ENCODE measurements at places on chromosomes 16 and 17.

- DNase-seq: no peak
Observed at GRCh38 chr16:66207883-66208265, 158.6 kb upstream of the CDH5 start.

GRCh38 chr16:68068926-68069325 is 16.2 kb upstream of the NFATC3 start:
- no peak for DNase-seq

DNA sequence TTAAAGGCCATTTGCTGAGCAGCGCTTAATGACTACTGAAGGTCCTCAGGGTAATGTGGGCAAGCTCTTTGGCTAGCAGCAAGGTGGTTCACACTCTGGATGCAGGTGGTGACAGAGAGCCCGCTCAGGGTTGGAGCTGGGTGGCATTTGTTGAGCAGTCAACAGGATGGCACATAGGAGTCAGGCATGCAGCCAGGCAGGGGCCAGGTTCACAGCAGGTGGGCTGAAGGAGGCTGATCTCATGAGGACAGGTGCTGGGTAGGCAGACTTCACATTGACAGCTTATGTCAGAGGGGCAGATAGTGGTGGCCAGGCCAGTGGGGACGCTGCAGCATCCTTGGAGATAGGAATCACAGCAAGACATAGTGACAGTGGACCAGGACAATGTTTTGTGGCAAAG is 4.5 kb downstream of the KRTAP3-1 start:
- DNase-seq: no peak

- no peak for DNase-seq
Observed at GRCh38 chr17:78838574-78839005, 2.0 kb downstream of the USP36 start.

GRCh38 chr17:1764284-1764683 is 2.4 kb downstream of the SERPINF1 start:
- peak; percentile 43 for DNase-seq

GRCh38 chr17:59634632-59635541 is 15.2 kb downstream of the CLTC start:
- DNase-seq: no peak

GRCh38 chr17:21452377-21453143 is 76.4 kb downstream of the KCNJ12 start:
- DNase-seq: no peak

DNA sequence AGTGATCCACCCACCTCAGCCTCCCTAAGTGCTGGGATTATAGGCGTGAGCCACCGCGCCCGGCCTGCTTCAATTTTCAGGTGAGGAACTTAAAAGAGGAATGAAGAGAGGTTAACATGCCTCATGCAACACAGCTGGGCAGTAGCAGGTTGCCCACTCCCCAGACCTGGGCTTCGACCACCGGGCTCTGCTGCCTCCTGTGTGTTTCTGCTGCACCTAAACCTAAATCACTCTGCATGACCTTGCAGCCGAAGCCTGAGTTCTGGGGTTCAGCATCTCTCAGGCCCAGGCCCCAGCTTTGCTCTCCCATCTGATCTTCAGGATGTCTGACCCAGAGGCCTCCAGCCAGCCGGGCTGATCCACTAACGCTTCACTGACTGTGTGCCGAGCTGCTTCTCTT is 112.6 kb downstream of the OR1D5 start:
- DNase-seq: no peak

DNA sequence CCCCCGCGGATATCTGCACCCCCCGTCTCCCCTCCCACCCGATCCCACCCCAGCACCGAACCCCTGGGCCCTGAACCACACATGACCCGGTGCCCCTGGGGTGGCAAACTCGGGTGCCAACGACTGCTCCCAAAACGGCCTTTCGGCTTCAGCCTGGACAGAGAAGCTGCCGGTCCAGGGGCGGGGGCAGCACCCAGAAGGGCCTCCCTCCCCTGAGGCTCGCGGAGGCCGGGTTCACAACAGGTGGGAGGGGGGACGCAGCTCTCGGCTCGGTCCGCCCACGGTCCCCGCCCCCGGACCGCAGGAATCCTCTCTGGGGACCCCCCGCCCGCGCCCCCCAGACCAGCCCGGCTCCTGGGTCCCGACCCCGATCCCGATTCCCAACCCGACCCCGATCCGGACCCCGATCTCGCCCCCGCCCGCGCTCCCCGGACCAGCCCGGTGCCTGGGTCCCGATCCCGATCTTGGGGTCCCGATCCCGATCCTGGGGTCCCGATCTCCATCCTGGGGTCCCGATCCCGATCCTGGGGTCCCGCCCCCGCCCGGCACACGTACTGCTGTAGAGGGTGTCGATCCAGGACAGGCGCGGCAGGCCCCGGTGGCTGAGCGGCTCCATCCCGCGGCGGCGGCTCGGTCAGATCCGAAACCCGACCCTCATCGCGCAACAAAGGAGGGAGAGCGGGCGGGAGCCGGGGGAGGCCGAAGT is 516 bp downstream of the ABR start:
- no peak for DNase-seq

- no peak for DNase-seq
Observed at GRCh38 chr16:476039-476438, 50.6 kb downstream of the RAB11FIP3 start.

DNA sequence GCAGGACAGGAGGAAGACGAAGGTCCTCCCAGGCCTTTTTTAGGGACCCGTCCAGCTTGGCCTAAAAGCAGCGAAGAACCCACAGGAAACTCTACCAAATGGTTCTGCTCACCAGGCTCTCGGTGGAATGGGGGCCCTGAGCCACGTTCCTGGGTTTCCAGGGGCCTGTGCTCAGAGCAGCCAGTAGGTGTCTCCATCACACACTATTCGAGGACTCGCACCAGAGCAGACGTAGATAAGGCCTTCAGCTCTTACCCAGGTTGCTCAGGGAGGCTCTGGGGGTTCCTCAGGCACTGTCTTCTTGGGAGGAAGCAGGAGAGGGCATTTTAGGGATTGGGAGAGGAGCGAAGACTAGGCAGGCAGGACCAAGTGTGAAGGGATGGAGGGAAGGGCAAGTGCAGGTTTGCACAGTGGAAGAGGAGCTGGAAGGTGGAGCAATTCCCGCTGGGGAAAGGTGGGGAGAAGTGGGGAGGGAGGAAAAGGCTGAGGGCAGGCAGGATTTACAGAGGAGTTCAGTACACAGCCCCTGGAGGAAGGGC is 157.1 kb downstream of the RGS9 start:
- peak; percentile 41 for DNase-seq

DNA sequence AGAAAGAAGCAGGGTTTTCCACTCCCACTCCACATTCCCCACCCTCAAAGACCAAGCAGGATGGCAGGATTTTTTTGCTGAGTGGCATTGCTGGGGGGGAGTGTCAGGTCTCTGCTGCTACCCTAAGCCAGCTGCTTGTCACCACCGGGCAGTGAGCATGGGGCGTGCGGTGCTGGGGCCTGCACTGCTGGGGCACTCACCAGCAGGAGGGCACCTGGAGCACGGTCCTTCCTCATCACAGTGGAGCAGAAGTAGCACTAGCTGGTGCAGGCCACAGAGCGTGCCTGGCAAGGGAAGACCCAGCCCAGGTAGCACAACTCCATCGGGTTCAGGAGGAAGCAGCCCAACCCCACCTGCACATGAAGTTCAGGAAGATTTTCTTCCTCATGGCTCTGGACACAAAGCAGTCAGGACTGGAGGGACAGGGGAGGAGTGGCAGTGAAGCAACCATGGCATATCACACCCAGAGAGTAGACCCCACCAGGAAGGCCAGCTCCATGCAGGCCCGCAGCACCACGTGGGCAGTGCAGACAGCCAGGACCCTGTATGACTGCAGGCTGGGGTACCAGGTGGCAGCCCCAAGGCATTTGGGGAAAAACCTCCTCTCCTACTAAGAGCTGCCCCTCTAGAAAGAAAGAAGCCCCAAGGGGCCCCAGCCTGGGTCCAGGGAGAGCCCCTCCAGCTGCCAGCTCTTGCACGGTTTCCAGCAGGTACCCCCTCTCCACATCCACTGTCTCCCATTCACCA is 16.7 kb upstream of the MYO18A start:
- DNase-seq: no peak

DNA sequence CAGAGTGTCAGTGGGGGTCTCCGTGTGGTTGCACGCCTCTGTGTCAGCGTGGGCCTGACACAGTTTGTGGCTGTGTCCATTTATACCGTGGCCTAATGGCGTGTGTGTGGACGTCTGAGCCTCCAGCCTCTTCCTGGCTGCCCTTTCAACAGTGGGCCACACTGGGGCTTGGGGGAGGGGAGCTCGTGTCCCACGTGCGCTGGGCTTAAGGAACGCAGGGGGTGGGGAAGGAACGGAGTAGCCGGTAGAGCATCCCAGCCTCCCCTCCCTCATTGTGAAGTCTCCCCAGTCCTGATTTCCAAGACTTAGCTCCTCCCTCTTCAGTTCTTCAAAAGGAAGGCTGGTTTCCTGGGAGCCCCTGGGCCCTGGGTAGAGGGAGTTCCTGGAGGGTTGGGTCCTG is 9.5 kb upstream of the HES7 start:
- no peak for DNase-seq

DNA sequence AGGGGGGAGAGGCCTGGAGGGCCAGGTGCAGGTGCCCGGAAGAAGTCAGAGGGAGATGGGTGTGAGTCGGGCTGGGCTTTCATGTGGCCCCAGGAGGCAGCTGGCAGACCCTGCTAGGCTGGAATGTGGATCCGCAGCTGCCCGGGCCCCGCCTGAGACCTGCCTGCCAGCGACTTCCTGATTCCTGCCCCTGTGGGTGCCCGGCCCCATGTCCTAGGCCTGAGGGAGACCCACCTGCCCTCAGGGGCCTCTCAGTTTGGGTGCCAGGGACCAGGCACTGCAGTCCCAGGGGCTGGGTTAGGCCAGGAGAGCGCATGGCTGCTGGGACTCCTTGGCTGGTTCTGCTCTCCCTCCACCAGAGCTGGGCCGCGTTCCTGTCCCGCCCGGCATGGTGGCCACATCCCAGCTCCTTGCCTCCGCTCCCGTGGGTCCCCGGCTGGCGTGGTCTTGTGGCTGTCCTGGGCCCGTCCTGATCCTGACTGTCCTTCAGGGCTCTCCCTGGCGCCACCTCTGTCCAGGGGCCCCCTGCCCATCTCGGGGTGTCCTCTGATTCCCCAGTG is 22.1 kb upstream of the SPNS2 start:
- DNase-seq: no peak

GRCh38 chr17:70030371-70030770 is 44.7 kb upstream of the KCNJ16 start:
- no peak for DNase-seq

DNA sequence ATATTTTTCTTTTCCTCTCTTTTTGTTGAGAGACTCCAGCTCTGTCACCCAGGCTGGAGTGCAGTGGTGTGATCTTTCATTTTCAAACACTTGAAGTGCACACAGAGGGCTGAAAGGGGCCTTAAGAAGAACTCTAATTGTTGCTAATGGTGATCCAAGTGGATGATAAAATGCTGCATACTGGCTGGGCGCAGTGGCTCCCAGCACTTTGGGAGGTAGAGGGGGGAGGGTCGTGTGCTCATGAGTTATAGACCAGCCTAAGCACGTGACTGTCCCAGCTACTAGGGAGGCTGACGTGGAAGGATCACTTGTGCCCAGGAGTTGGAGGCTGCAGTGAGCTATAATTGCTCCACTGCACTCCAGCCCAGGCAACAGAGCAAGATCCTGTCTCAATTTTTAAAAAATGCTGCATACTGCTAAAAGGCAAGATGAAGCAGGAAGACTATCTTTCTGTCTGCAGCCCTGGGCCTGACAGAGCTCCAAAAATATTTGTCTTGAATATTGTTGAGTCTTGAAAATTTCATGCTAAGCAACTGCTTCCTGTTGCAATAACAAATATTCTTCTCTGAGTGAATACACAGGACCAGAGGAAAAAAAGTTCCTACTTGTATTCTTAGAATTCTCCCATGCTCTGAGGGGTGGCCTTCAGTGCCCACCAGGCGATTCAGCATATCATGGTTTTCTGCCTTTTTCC is 63.7 kb upstream of the AKTIP start:
- DNase-seq: no peak

DNA sequence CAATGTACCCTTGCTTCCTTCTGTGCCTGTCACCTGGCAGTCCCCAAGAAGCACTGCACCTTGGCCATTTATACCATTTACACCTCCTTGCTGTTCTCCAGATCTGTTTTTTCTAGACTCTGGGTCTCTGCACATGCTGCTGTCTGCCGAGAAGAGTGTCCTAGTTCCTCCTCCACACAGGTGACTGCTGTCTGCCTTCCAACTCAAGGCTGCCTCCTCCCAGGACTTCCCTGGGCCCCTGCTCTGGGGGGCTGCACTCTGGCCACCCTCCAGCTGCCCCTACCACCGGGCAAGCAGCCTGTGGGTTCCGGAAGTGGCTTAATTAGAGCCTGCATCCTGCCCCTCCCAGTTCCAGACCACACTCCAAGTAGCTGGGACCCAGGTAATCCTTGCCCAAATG is 5.7 kb upstream of the LIMD2 start:
- no peak for DNase-seq

DNA sequence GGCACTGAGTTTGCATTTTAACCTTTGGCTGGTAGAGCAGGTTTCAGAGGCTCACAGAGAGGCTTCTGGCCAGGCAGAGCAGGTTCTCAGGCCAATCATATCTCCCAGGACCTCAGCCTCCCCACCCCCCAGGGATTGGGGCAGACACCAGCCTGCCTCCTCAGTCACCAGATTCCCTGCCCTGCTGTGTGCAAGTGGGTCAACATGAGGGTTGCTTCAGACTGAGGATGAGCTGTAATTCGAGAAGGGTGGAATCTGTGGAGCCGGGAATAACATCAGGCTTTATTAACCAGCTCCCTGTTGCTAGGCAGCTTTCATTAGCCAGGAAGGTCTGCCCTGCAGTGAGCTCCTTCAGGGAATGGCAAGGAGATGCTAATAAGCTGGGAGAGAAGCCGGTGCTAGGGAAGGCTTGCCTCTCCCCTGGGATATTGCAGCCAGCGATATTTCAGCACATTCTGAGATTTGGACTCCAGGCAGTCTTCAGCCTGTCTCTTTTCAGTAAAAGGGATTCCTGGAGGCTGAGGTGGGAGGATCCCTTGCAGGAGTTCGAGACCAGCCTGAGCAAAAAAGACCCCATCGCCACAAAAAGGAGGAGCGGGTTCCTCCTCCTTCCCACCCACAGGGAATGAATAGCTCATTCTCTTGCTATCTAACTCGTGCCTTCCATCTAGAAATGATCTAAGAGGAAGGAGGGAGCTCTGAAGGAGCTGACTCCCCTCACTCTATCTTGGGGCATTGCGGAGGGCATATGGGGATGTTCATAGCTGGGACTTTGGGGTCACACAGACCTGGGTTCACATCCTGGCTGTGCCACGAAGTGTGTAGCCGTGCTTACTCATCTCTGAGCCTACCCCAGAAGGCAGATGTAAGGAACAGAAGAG is 10.7 kb downstream of the SGSM2 start:
- DNase-seq: no peak

DNA sequence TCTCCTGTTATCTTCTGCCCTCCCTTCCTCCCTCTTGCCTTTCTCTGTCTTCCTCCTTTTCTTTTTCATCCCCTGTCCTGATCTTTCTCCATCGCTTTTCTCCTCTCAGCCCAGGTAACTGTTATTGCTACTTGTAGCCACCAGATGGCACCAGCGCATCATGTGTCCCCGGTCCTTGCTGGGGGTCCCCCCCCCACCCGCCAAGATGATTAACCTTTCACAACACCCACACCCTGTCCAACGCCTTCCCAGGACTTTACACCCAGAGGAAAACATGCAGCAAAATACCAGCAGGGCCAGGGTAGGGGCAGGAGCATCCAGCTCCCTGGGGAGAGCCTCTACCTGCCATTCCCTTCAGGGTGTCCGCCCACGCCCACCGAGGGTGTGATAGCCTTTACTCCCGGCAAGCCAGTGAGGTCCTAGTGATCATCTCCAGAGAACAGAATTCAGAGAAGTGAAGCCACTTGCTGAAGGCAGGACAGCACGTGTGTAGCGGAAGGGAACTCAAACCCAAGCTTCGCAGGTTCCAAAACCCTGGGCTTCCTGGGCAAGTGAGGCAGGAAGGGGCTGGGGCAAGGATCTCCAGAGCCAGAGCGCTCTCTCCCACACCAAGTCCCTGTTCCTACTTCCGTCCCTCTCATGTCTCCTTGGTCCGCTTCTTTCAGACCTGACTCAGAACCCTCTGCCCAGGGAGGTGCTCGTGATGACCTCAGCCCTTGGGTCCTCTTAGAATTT is 13.4 kb upstream of the TAC4 start:
- peak; percentile 12 for DNase-seq

Measured in T-helper 2 cell treated with Interferon-gamma antibody and Interleukin-4, amounts not matched to agents 5 μg/mL and 100 μg/mL, for 36 hours (primary cell).